ENCODE measurements at places on chromosomes 3 and 15.

- DNase-seq = no peak
These were observed 168.5 kb upstream of the TPM1 start for GRCh38 chr15:62874064-62874463.

DNA sequence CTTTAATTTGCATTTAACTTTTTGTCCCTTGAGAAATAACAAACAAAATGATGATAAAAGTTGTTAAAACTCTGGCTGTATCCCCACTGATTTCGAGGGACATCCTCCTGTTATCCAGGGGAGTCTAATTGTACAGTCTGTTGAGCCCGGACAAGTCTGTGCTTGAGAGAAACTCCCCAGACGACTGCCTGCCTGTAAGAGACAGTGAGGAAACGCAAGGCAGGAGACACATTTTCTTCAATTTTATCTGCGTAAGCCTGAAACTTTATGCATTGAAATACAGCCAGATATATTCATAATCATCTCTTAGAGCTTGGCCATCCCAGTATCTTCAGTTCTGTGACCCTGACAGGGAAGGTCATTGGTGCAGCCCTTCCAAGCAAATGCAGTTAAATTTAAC is 97.7 kb downstream of the ROBO2 start:
- no peak for DNase-seq

GRCh38 chr3:140463355-140463754 is 214.5 kb upstream of the TRIM42 start:
- DNase-seq = no peak

DNA sequence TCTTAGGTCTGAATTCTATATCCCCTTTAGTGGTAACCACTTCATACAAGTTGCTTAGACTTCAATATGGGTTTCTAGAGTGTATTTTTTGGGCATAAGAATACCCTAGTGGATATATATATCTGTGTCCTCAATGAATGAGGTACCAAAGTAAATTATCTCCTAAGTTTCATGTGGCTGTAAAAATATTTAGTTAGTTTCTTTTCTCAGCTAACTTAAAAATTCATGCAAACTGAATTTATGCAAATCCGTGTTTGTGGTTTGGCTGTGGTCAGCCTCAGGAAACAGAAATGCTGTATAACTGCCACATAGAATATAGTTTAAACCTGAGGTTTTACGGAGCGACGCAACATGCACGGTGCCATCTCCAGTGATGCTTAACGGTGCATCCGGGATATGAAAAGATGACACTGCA is 80.3 kb downstream of the PEX5L start:
- peak; percentile 1 for DNase-seq

DNA sequence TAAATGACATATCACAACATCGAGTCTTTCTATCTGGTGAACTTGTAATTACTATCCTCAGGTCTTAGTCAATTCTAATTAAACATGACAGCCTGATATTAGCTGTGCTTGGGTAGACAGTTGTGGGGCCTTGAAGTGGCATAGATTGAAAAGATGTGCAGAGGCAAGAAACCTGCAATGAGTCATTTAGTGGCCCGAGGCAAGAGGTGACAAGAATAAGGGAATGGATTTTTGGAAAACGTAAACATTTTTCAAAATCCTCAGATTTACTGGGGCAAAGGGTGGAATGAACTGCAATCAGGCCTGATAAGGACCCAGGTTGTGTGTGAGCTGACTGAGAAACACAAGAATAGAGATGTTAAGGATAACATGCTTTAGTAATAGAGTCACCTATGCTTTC is 29.5 kb upstream of the ULK4 start:
- no peak for DNase-seq

GRCh38 chr3:51921081-51921578 is 18.0 kb upstream of the IQCF1 start:
- DNase-seq = no peak

- DNase-seq = no peak
These were observed 150.7 kb upstream of the AGTR1 start for GRCh38 chr3:148546959-148547358.

GRCh38 chr3:62833538-62833937 is 41.7 kb downstream of the CADPS start:
- no peak for DNase-seq

GRCh38 chr3:52026041-52026440 is 30.3 kb downstream of the DUSP7 start:
- no peak for DNase-seq

GRCh38 chr15:95300958-95301357 is 1029.5 kb upstream of the NR2F2 start:
- DNase-seq = no peak

DNA sequence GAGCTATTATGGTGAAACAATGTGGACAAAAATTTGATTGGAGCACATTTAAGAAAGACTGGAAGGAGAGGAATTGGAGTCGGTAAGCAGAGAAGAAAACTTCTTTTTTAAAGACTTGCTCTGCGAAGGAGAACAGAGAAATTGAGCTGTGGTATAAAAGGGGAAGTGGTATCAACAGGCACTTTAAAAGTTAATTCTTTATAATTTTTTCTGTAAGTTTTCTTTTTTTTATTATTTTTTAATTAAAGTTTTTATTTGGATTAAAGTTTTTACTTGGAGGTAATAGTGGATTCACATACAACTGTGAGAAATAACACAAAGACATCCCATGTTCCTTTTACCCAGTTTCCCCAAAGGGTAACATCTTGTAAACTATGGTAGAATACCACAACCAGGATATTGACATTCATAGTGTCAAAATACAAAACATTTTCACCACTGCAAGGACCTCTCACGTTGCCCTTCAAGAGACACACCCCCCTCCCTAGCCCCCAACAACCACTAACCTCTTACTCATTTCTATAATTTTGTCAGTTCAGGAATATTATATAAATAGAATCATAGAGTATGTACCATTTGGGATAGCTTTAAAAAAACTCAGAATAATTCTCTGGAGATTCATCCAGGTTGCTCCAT is 33.8 kb upstream of the XIRP1 start:
- no peak for DNase-seq

DNA sequence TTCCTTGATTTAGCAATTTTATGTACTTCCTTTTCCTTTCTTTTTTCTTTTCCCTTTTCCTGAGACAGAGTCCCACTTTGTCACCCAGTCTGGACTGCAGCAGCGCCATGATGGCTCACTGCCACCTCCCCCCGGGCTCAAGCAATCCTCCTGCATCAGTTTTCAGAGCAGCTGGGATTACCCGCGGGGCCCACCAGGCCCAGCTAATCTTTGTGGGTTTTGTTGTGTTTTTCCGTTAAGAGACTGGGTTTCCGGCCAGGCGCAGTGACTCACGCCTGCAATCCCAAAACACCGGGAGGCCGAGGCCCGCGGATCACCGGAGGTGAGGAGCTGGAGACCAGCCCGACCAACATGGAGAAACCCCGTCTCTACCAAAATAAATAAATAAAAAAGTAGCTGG is 17.7 kb downstream of the GOLGA8S start:
- no peak for DNase-seq

Measured in CD4-positive, alpha-beta T cell treated with Interleukin-12 subunit alpha and Interleukin-12 subunit beta, for 1 hour (primary cell).